GOT3 (cell line): ENCODE measurements at places on chromosomes 3 and 15.

GRCh38 chr3:29721789-29722188, 440.9 kb downstream of the RBMS3 start:
- DNase-seq, result no peak

- no peak for DNase-seq
These were observed 51.8 kb downstream of the RGMA start for GRCh38 chr15:93036951-93037819.

DNA sequence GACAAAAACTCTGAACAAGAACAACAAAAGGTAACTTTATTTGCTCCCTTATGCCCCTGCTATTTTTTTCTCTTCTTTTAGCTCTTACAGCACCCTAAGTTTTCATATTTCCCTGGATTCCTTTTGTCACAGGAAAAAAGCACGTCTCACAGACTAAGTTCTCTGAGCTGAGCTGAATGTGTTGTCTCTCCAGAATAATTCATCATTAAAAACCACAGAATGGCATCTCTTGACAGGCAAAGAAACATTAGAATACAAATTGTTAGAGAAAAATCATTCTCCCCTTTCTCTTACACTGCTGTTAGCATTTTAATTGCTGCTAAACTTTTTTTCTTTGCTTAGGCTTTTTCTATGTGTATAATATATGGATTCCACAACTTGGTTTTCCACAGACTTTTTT, 48.7 kb upstream of the SECISBP2L start:
- no peak for DNase-seq

- DNase-seq, result peak; percentile 75
These were observed 18.1 kb downstream of the CSPG4 start for GRCh38 chr15:75694241-75695182.

DNA sequence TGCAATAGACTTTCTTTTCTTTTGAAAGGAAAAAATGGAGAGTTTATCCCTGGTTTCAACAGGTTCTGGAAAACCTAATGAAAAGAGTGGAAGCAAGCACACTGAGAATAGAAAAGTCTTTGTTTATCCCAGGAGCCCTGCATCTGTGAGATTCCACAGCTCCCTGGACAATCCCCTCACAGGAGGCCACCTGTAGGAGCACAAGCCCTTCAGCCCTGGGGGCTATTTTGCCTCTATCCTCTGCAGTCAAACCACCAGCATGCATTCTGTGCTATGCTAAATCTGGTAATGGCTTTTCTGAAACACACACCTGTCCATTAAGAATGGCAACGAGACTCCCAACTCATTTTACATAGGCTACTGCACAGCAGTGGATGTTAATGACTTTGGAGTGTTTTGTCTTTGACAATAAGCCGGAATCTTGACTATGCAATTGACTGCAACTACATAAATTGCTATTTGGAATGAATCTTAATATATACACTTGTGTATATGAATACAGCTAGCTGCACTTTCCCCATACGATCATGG, 369.4 kb downstream of the NR2F2 start:
- no peak for DNase-seq

GRCh38 chr3:61571516-61572336, 10.4 kb downstream of the PTPRG start:
- DNase-seq, result no peak

- DNase-seq, result no peak
These were observed 133.3 kb downstream of the SUCLG2 start for GRCh38 chr3:67521053-67521646.

GRCh38 chr3:55868347-55868746, 381.2 kb upstream of the WNT5A start:
- no peak for DNase-seq
